ENCODE measurements at places on chromosomes 16 and 17.

DNA sequence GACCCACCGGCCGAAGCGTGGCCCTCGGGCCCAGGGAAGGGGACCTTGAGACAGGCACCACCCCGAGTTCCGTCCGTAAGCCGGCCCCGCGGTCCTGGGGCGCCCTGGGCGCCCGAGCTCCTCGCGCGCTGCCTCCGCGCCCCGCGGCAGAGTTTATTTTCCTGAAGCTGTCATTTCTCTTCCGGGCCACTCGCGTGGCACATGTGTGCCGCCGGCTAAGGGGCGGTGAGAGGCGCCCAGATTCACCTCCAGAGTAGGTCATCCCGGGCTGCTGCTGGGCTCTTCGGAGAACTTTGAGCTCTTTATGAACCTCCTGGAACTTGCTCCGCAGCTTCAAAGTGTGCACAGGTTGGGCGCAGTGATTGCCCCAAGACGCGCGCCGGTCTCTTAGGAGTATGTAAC is 489 bp downstream of the ZC3H18 start:
- no peaks in the 10 kb centered on the region for H3K27me3 ChIP-seq
- H3K4me1 ChIP-seq, result peaks cover 8% of the 10 kb centered on the region
- no peak overlapping the region for H3K27ac ChIP-seq
- no peaks in the 10 kb centered on the region for H3K36me3 ChIP-seq
- peak; percentile 56 for DNase-seq
- peak overlapping the region; percentile 97 for H3K4me3 ChIP-seq

DNA sequence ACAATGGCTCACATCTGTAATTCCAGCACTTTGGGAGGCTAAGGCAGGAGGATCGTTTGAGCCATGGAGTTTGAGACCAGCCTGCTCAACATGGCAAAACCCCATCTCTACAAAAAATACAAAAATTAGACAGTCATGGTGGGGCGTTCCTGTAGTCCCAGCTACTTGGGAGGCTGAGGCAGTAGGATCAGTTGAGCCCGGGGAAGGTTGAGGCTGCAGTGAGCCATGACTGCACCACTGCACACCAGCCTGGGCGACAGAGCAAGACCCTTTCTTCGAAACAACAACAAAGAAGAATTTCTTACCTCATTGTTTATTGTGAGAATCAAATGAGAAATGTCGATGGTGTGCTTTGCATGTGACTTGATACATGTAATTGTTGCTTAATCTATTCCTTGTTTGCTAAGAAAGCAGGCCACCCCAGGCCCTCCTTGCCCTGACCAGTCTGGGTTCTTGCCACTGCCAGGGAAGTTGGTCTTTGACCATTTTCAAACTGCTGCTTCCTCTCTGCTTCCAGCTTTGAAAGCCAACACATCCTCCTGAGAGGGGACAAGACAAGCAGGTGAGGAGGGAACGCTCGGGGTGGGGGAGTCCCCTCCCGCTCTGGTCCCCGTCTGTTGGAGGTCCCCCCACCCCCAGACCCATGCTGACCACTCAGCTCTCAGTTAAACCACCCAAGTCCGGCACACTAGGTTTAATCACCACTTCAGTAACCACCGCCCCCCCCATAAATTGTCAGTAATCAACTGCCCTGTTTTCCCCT is 47.3 kb upstream of the CPNE2 start:
- H3K4me1 ChIP-seq, result no peaks in the 10 kb centered on the region
- no peak for DNase-seq
- no peaks in the 10 kb centered on the region for H3K27me3 ChIP-seq

- no peaks in the 10 kb centered on the region for H3K27me3 ChIP-seq
- 0 out of 2 replicates have a peak overlapping the region, but pooled peaks have one; percentile 72 for H3K27ac ChIP-seq
- no peak overlapping the region for H3K4me3 ChIP-seq
- peak; percentile 90 for DNase-seq
- H3K4me1 ChIP-seq, result peaks cover 15% of the 10 kb centered on the region
These were observed 19.0 kb downstream of the MED24 start for GRCh38 chr17:40035162-40035559.

GRCh38 chr16:56344518-56345405 is 80.6 kb downstream of the AMFR start:
- no peak overlapping the region for H3K27ac ChIP-seq
- H3K27me3 ChIP-seq, result no peaks in the 10 kb centered on the region

GRCh38 chr17:2101448-2102257 is 46.8 kb downstream of the HIC1 start:
- no peaks in the 10 kb centered on the region for H3K27me3 ChIP-seq
- H3K36me3 ChIP-seq, result no peaks in the 10 kb centered on the region
- no peak overlapping the region for H3K4me3 ChIP-seq

DNA sequence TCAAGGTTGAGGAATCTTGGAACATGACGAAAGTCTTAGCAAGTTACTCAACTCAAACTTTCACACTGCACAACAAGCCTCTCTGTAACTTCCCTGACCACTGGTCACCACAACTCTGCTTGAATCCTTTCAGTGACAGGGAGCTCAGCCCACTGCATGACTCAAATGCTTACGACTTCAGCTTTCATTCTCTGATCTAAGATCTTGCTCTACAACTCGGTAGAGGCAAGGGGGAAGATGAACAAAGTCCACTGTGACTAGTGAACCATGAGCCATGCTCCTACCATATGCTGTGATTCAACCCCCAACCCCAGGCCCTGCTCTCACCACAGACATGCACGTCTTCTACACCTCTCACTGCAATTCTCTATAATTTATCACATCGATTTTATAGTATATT is 160.9 kb downstream of the SLC39A11 start:
- no peak for DNase-seq
- H3K4me3 ChIP-seq, result no peak overlapping the region
- no peaks in the 10 kb centered on the region for H3K36me3 ChIP-seq
- H3K27me3 ChIP-seq, result no peaks in the 10 kb centered on the region
- H3K27ac ChIP-seq, result no peak overlapping the region

- no peaks in the 10 kb centered on the region for H3K4me1 ChIP-seq
- no peak overlapping the region for H3K27ac ChIP-seq
- no peak for DNase-seq
- H3K27me3 ChIP-seq, result no peaks in the 10 kb centered on the region
- no peaks in the 10 kb centered on the region for H3K36me3 ChIP-seq
These were observed 37.5 kb downstream of the MPRIP start for GRCh38 chr17:17079761-17080160.

DNA sequence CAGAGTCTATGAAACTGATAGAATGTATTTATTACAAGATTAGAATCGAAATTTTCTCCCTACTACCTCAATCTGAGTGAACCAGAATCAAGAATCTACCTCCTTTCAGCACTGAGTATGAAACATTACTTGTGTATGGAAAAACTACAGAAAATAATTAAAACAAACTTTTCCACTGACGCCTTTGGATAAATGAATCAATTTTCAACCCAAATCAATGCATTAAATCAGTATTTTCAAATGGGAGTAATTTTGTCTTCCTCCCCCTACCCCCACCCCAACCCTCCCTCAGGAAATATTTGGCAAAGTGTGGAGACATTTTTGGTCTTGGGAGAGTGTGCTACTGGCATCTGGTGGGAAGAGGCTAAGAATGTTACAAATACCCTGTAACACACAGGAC is 7.8 kb upstream of the ABCA10 start:
- no peak overlapping the region for H3K27ac ChIP-seq
- H3K36me3 ChIP-seq, result no peaks in the 10 kb centered on the region
- DNase-seq, result no peak
- no peak overlapping the region for H3K4me3 ChIP-seq
- H3K27me3 ChIP-seq, result no peaks in the 10 kb centered on the region

DNA sequence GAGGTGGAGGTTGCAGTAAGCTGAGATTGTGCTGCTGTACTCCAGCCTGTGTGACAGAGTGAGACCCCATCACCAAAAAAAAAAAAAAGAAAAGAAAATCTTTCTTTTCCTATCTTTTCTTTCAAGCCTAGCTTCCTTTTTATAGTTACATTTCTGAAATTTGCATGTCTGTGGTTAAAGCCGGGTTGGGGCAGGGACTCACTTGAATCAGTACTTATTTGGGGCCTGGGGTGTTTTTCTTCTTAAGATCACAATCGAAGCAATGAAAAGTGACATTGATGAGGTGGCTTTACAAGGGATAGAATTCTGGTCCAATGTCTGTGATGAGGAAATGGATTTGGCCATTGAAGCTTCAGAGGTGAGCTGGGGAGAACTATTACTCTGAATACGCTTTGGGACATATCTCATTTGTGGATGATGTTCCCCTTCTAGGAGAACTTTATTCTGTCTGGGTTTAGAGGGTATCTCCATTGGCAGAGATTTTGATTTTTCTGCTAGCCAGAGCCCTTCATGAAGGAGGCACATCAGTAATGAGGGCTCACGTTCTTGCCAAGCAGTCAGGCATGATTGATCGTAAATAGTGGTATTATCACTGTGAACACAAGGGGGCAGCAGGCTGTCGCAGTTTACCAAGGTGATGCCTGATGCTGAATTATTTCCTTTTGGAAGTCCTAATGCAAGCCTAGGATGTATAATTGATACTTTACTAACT is 14.3 kb downstream of the KPNB1 start:
- no peaks in the 10 kb centered on the region for H3K27me3 ChIP-seq
- no peak overlapping the region for H3K4me3 ChIP-seq
- peaks cover 13% of the 10 kb centered on the region for H3K4me1 ChIP-seq
- peak overlapping the region; percentile 76 for H3K27ac ChIP-seq
- peak; percentile 85 for DNase-seq
- H3K36me3 ChIP-seq, result peaks cover 78% of the 10 kb centered on the region

GRCh38 chr17:32123782-32124181 is 18.5 kb upstream of the RHOT1 start:
- H3K27me3 ChIP-seq, result no peaks in the 10 kb centered on the region
- H3K36me3 ChIP-seq, result no peaks in the 10 kb centered on the region
- no peak overlapping the region for H3K4me3 ChIP-seq
- DNase-seq, result no peak
- no peak overlapping the region for H3K27ac ChIP-seq

- H3K4me1 ChIP-seq, result peaks cover 3% of the 10 kb centered on the region
- peak; percentile 94 for DNase-seq
- no peak overlapping the region for H3K27ac ChIP-seq
These were observed 117.9 kb downstream of the C17orf67 start for GRCh38 chr17:56715613-56716357.

Measured in GM23338 (cell line).